Esophagus squamous epithelium (tissue), 5 donors: ENCODE measurements at places on chromosomes 1 and 21.

GRCh38 chr1:54297596-54298283 is 97.8 kb downstream of the MRPL37 start:
- no peak for DNase-seq

- DNase-seq = no peak
Observed at GRCh38 chr1:205596876-205597275, 34.9 kb downstream of the ELK4 start.

GRCh38 chr1:222454186-222454585 is 93.7 kb downstream of the HHIPL2 start:
- DNase-seq = no peak

DNA sequence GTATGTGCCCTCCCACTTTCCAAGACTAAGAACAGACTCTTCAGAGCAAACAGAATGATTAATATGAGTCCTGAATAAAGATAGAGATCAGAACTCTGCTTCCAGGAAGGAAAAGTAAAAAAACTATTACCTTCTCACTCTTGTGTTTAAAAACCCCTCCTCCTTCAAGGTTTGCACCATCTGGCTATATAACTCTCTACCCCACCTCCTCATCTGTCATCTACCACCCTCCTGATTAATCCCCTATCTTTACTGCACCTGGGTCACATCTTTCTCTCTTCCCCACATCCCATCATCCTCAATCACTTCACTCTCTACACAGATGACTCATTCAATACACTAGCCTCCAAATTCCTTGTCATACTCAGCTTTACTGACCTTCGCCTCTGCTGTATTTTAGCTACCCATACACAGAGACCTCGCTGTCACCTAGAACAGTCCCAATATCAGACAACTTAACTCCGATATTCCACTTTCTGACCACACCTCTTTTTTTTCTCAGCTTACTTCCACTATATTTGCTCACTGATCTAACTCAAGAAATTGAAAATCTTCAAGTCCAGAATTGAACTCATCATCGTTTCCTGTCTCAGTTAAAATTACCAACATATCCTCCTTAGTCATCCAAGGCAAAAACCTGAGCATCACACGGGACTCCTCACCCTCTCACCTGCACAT is 3.7 kb downstream of the SCMH1 start:
- no peak for DNase-seq

DNA sequence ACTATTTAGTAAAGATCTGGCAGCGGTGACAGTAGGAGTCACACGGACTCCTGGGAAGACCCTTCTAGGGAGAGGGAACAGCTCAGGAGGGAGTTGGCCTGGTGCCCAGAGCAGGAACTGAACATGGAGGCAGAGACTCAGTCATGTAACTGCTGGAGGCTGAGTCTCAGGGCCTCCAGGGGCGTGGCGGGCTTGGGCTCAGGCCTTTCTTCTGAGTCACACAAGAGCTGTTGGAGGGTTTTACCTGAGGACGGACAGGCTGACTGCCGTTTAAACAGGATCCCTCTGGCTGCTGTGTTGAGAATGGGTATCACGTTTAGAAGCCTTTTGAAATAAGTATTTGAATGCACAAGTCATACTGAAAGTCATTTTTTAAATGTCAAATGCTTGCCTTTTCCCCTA is 7.2 kb upstream of the ETS2 start:
- no peak for DNase-seq

- DNase-seq = no peak
Observed at GRCh38 chr1:111596499-111596898, 23.1 kb upstream of the RAP1A start.

DNA sequence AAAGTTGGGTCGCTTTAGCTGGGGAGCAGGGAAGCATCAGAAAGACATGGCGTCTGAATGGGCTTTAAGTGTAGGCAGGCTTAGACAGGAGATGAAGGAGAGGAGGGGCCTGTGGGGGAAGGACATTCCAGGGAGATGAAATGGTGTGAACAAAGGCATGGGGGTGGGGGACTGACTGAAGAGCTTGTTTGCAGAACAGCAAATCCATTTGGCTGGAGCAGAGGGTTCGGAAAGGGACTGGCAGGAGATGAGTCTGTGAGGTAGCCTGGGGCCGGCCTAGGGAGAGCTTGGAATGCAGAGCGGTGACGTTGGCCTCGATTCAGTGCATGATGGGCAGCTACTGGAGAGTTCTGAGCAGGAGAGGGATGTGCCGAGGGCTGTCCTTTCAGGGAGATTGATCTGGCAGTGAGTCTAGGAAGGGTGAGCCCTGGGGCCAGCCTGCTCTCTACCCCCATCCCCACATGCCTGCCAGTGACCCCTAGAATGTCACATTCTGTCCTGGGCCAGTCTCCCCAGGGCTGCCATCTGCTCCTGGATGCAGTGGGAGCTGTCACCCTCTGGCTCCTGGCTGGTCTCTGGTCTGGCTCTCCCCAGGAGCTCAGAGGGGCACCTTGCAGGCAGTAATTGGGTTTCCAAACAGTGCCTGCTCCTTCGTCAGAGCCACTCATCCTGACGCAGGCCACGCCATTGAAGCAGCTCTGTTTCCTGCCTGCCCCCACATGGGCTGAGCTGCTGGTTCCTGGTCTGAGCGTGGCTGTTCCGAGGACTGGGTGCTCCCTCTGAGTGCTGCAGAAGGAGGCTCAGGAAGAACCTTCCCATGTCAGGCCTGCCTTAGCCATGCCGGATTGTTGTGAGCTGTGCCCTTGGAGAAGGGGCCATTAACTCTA is 22.3 kb upstream of the TMEM222 start:
- no peak for DNase-seq

DNA sequence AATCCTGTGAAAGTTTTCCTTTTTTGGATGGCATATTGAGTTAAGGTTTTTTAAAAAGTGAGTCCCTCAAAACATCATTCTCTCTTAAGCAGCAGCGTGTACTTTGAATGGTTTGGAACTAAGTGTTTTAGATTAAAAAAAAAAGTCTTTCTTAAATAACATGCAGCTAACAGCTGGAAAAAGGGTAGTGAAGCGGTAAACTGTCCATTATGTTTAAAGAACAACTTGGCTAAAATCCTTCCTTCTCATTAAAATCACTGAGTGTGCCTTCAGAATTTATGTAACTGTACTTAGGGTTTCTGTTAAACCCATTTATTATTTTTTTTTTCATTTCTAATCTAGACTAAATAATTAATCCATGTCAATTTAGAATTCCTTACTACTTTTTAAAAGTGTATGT is 254.2 kb upstream of the ADAMTS5 start:
- no peak for DNase-seq

DNA sequence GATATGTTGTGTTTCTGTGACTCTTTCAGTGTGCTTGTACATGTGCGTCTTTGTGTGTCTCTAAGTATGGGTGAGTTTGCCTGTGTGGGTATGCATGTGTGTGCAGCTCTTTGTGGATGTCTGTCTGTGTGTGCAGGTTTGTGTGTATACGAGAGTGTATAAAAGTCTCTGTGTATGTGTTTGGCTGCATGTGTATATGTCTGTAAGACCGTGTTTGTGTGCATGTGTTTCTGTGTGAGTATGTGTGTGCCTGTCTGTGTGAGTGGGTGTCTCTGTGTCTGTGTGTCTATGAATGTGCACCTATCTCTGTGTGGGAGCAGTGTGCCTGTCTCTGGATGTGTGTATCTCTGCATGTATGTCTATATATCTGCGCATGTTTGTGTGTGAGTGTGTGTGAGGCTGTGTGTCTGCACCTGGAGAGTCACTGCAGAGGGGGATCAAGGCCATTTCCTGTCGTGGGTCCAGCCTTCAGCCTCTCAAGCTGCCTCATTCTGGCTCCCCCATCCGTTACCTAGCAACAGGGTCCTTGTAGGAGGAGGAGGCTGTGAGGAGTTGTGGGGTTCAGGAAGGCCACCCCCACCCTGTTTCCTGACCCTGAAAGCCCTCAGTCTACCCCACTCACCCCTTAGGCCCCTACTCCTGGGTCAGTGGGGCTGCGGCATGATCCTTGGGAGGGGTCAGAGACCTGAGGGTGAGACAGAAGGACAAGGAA is 10.4 kb downstream of the FGR start:
- DNase-seq = no peak

DNA sequence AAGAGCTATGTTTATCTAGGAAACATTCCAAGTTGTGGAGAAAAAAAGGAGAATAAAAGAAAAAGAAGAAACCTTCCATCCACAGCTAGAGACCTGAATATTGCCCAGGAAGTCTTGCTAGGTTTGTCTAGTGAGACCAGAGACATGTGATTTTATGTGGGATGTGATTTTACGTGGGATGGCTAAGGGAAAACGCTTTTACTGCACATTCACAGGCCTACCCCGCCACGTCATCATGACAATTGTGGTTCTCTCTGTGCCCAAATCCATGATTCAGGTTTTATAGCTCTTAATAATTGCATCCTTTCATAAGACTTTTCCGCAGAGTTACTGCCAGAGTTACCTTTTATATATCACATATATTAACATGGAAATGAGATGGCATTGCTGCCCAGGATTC is 86.4 kb upstream of the SSX2IP start:
- no peak for DNase-seq
